ENCODE measurements at places on chromosomes 12 and 14.

DNA sequence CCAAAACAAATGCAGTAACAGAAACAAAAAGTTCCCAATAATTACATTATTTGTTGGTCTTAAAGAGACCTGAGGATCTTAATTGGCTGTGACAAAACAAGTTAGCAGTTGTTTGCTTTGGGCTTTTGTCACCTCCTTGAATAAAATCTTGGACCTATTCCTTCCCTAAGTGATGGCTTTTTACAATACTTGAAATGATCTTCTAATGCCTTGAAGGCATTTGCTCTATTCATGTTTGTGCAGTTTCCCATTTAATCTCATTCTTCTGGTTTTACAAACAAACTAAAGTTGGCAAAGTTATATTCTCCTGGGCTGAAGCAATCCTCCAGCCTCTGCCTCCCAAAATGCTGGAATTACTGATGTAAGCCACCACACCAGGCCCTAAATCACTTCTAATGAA, 98.8 kb downstream of the OSBPL8 start:
- no peak for DNase-seq

GRCh38 chr12:112164011-112164660, 38.8 kb downstream of the TRAFD1 start:
- no peak for DNase-seq

GRCh38 chr14:49550286-49551184, 35.6 kb downstream of the RPS29 start:
- DNase-seq: peak; percentile 33

- no peak for DNase-seq
Observed at GRCh38 chr12:43290836-43291235, 261.2 kb downstream of the ADAMTS20 start.

- no peak for DNase-seq
Observed at GRCh38 chr14:62251237-62251636, 489.0 kb downstream of the SNAPC1 start.

- DNase-seq: no peak
Observed at GRCh38 chr14:93005838-93006237, 82.9 kb downstream of the CHGA start.

DNA sequence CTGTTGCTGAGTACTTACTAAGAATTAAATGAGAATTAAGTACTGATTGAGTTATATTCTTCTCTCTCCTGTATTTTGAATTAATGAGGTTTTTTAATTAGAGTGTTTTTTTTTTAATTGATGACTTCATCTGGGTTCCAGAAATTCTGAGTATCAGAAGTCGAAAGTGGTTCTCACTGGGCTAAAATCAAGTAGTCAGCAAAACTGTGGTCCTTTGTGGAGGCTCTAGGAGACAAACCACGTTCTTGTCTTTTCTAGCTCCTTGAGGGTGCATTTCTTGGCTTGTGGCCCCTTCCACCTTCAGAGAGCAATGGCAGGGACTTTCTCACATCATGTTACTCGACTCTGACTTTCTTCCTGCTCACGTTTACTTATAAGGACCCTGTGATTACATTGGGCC, 8.1 kb upstream of the DYRK4 start:
- no peak for DNase-seq
